ENCODE measurements at places on chromosomes 11 and 22.

GRCh38 chr11:78907636-78908035 is 333.0 kb upstream of the NARS2 start:
- DNase-seq: no peak

- DNase-seq: no peak
These were observed 829 bp upstream of the APOC3 start for GRCh38 chr11:116828632-116829524.

GRCh38 chr22:49599691-49600455 is 227.8 kb downstream of the BRD1 start:
- no peak for DNase-seq

DNA sequence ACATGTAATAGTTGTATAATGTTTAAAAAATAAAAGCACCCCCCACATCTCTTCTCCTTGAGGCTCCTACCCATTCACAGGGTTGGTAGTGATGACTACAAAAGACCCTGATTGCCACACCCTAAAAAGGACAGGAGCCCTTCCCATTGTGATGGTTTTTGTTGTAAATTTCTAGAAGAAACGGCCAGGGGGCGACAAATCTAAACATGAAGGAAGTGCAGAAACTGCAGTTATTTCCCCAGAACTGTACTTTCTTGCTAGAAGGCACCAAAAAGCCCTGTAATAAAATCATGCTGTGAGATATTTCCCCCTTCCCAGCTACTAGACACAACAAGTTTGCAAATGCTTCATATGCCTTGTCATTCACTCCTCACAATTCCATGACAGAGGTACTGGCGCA is 10.8 kb downstream of the PRR5L start:
- DNase-seq: no peak

DNA sequence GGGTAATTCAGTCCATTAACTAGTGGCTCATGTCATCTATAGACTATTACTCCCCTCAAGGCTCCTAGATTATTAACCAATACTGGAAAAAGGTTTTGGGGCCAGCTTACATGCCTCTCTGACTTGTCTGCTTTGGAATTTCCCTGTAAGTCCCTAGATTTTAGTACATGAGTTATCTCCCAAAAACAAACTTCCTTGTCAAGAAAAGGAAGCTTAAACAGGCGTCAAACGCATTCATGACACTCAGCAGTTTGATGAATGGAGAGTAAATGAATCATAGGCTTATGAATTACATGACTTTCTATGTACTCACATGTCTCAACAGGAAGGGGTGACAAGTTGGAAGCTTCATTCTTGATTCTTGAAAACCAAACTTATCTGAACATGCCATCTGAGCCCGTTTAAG is 70.8 kb downstream of the BLID start:
- DNase-seq: no peak

DNA sequence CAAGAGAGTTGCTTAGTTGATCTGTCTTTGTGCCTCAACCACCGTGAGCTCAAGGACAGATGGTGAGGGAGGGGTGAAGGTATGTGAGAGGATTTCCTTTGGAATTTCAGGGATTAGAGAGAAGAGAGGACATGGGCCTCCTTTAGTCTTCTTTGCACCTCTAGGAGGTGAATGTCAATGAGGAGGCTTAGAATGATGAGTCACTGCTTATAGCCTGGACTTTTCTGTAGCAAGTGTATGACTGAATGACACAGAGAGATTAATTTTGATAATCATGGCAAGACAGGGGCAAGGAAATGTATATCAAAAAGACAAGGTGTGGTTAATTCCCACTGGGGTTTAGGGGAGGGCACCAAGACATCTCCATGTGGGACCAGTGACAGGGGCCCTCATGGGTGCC is 947.3 kb upstream of the TENM4 start:
- DNase-seq: no peak

All from T-helper 17 cell (primary cell).